ENCODE measurements at places on chromosomes 16 and 17. TPM values are rescaled to one million over a fixed set of nuclear protein-coding genes. Genes with fewer than 3 reads are reported as not detected.

- peak; percentile 56 for DNase-seq
These were observed at the start of gene ARHGAP27 for GRCh38 chr17:45432405-45433158. ARHGAP27 (minus strand) TSS chr17:45432870; CDS start chr17:45430279, 2,591 bp downstream.

DNA sequence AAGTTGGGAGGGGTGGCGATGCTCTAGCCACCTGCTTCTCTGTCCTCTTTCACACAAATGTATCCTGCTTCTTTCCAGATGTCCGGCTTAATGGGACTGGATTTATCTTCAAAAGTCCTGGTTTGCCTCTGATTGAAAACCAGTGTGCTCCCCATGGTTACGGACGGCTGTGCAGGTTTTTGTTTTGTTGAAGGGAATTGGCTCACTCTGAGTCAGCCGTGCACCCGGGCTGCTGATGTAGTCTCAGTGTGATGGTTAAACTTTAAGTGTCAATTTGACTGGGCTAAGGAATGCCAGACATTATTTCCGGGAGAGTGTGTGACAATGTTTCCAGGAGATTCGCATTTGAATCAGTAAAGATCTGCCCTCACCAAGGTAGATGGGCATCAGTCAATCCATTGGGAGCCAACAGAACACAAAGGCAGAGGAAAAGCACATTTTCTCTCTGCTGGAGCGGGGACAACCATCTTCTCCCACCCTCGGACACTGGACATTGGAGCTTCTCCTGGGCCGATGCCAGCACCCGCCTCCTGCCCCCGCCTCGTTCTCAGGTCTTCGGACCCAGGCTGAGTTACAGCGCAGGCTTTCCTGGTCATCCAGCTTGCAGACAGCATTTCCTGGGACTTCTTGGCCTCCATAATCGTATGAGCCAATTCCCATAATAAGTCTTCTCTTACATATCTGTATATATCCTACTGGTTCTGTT lies 126.9 kb upstream of the TNRC6C start:
- DNase-seq, result peak; percentile 82

DNA sequence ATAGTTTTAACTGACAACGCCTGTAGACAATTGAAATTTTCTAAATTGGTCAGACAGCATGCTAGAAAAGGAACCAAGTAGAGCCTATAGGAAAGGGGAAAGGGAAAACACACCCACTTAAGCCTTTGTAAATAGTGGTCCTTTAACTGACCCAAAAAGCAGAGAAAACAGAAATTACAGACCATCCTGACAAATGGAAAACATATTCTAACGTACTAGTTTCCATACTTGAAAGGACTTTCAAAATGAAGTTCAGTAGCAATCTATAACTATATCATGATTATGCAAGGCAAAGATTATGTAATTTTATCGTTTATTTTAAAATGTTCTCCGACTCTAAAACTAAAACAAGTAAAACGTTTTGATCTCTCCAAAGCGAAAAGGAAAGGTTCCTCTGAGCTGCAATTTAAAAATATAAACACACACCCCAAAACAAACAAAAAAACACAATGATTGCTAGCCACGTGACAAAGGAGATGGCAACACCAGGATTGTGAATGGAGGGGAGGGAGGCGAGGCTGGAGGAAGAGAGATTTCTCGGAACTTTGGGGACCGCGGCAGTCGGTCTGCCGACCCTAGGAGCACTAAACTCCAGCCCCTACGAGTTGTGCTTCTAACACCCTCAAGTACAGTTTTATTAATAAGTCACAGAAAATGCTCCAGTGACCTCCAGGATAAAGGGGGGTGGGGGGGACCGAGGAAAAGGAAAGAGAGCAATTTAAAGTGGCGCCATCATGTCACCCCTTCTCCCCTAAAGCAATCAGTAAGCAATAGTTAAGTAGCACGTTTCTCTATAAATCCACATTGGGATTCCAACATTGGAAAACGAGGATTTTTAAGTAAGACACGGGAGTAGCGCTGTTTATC lies 1.7 kb downstream of the KANSL1 start:
- DNase-seq, result peak; percentile 60

- DNase-seq, result no peak
These were observed 23.3 kb downstream of the TBCD start for GRCh38 chr17:82775001-82775823.

GRCh38 chr17:44912763-44913544 lies 2.3 kb downstream of the GFAP start:
- no peak for DNase-seq

- peak; percentile 83 for DNase-seq
These were observed 21.1 kb downstream of the WIPI1 start for GRCh38 chr17:68435876-68436842.

- no peak for DNase-seq
These were observed 53.8 kb upstream of the MTMR4 start for GRCh38 chr17:58568044-58568799.

GRCh38 chr17:79632432-79632735 lies 21.5 kb upstream of the RBFOX3 start:
- no peak for DNase-seq

DNA sequence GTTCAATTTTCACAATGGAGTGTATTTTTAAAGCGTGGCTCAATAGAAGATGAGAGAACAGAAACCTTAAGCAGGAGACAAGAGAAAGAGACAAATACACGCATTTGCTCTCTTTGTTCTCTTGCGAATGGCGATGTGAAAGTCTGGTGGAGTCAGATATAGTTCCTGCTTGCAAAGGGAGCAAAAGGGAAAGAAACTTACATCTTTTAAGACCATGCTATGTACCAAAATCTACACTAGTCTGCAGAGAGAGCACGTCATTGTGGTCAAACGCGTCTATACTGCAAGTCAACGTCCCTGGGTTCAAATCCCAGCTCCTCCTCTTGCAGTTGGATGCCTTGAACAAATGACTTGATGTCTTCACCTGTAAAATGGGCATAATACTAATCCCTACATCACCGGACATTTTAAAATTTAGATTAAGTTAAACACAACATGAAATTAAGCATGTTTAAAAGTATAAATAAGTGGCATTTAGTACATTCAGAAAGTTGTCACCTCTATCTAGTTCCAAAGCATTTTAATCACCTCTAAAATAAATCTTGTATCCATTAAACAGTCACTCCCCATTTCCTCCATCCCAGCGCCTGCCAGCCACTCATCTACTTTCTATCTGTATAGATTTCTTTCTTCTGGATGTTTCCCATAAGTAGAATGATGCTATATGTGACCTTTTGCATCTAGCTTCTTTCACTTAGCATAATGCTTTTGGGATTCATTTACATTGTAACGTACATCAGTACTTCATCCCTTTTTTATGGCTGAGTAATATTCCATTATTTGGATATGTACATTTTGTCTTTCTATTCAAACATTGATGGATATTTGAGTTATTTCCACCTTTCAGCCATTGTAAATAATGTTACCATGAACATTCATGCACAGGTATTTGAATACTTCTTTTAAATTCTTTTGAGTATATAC lies 406.9 kb downstream of the TMEM114 start:
- DNase-seq, result no peak

Gene MYH13
- not detected for total RNA-seq

Gene NOD2
- total RNA-seq, result 0.07 TPM

Gene C17orf50
- not detected for total RNA-seq

Gene GAS2L2
- not detected for total RNA-seq

Gene IL34
- total RNA-seq, result 0.86 TPM

Gene TERB1
- not detected for total RNA-seq

Measured in M059J (cell line).